ENCODE measurements at places on chromosomes 16 and 17. TPM values are rescaled to one million over a fixed set of nuclear protein-coding genes. Genes with fewer than 3 reads are reported as not detected.

SPNS2 gene
- total RNA-seq: under 0.01 TPM

NT5M gene
- 1.2 TPM for total RNA-seq

NUPR1 gene
- 87.0 TPM for total RNA-seq

SRSF1 gene
- 307 TPM for total RNA-seq

MMP28 gene
- 2.8 TPM for total RNA-seq

CCL1 gene
- total RNA-seq: not detected

ARL6IP1 gene
- total RNA-seq: 224 TPM

ACSM2A gene
- not detected for total RNA-seq

CBX8 gene
- total RNA-seq: 4.0 TPM

CSH2 gene
- not detected for total RNA-seq

TMED6 gene
- total RNA-seq: not detected

GPR139 gene
- not detected for total RNA-seq

ARL17A gene
- total RNA-seq: 1.5 TPM

KRT25 gene
- not detected for total RNA-seq

TSPAN10 gene
- total RNA-seq: 3.0 TPM

KRTAP4-9 gene
- total RNA-seq: not detected

CD300E gene
- not detected for total RNA-seq

KREMEN2 gene
- not detected for total RNA-seq

PAQR4 gene
- total RNA-seq: 1.0 TPM

NPTX1 gene
- 31.2 TPM for total RNA-seq

SIRT7 gene
- 18.7 TPM for total RNA-seq

SPDYE4 gene
- not detected for total RNA-seq

ZNF232 gene
- total RNA-seq: 7.2 TPM

SEPTIN12 gene
- total RNA-seq: not detected

ODAD4 gene
- total RNA-seq: 1.3 TPM

DUSP3 gene
- 51.2 TPM for total RNA-seq

CDRT15L2 gene
- not detected for total RNA-seq

OTOA gene
- total RNA-seq: not detected

EIF4A3 gene
- 73.2 TPM for total RNA-seq

TPSD1 gene
- not detected for total RNA-seq

ZG16B gene
- not detected for total RNA-seq

SYCE1L gene
- total RNA-seq: 0.33 TPM

KSR1 gene
- total RNA-seq: 10.1 TPM

Measured in fibroblast of lung (primary cell).